ENCODE measurements at places on chromosomes 1 and 21.

GRCh38 chr1:165828669-165829329 lies 1.4 kb downstream of the UCK2 start:
- H3K4me3 ChIP-seq = peak overlapping the region; percentile 77
- peak overlapping the region; percentile 88 for H3K27ac ChIP-seq
- peak; percentile 68 for DNase-seq
- no peaks in the 10 kb centered on the region for H3K27me3 ChIP-seq
- peaks cover 11% of the 10 kb centered on the region for H3K4me1 ChIP-seq
- H3K36me3 ChIP-seq = no peaks in the 10 kb centered on the region

GRCh38 chr1:86741947-86742572 lies 37.7 kb downstream of the SH3GLB1 start:
- H3K4me1 ChIP-seq = no peaks in the 10 kb centered on the region
- no peak overlapping the region for H3K4me3 ChIP-seq
- DNase-seq = no peak
- no peak overlapping the region for H3K27ac ChIP-seq
- no peaks in the 10 kb centered on the region for H3K27me3 ChIP-seq

DNA sequence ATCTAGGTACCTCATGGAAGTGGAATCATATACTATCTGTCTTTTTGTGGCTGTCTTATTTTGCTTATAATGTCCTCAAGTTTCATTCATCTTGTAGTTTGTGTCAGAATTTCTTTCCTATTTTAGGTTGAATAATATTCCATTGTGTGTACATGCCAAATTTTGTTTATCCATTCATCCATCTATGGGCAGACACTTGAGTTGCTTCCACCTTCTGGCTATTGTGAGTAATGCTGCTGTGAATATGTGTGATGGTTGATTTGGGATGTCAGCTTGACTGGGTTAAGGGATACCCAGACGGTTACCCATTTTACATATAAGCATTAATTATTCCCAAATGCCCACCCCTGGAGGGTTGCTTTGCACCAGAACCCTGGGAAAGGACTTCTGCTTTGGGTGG lies 477.5 kb downstream of the PTPRU start:
- no peak for DNase-seq
- no peaks in the 10 kb centered on the region for H3K4me1 ChIP-seq
- H3K27ac ChIP-seq = no peak overlapping the region
- no peak overlapping the region for H3K4me3 ChIP-seq
- H3K36me3 ChIP-seq = no peaks in the 10 kb centered on the region

DNA sequence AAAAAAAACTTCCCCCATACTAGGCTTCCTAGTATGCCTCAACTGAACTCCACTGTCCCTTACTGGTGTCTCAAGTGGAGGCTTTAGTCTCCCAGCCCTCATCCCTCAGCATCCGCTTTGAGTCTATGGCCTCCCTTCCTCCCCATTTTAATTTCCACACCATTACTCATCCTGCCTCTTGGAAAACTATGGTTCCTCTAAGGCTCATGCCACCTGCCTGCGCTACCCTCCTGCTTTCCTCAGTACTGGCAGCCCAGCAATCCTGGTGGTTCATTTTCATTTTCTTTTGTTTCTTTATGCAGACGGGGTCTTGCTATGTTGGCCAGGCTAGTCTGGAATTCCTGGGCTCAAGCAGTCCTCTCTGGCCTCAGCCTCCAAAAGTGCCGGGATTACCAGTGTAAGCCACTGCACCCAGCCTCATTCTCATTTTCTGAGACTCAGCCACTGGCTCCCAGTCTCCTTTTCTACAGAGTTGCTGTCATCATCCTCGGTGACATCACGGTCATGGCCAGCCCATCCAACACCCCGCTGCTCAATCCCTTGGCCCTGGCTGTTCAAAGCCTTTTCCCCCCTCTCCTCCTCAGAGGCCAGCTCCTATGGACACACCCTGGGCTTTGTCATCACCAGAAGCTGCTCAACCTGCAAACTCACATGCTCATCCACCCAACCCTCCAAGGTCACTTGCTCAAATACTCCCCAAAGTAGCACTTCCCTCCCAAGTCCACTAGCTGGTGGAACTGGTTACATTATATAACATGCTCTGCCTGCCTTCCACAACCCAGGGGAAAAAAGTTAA lies 2.3 kb upstream of the PMVK start:
- H3K36me3 ChIP-seq = no peaks in the 10 kb centered on the region
- peak overlapping the region; percentile 100 for H3K27ac ChIP-seq
- H3K4me1 ChIP-seq = peaks cover 8% of the 10 kb centered on the region
- no peaks in the 10 kb centered on the region for H3K27me3 ChIP-seq
- no peak overlapping the region for H3K4me3 ChIP-seq
- no peak for DNase-seq

- DNase-seq = no peak
- no peaks in the 10 kb centered on the region for H3K27me3 ChIP-seq
- H3K4me3 ChIP-seq = no peak overlapping the region
- no peaks in the 10 kb centered on the region for H3K4me1 ChIP-seq
- H3K36me3 ChIP-seq = no peaks in the 10 kb centered on the region
These were observed 68.3 kb downstream of the ADSS2 start for GRCh38 chr1:244383278-244383884.

DNA sequence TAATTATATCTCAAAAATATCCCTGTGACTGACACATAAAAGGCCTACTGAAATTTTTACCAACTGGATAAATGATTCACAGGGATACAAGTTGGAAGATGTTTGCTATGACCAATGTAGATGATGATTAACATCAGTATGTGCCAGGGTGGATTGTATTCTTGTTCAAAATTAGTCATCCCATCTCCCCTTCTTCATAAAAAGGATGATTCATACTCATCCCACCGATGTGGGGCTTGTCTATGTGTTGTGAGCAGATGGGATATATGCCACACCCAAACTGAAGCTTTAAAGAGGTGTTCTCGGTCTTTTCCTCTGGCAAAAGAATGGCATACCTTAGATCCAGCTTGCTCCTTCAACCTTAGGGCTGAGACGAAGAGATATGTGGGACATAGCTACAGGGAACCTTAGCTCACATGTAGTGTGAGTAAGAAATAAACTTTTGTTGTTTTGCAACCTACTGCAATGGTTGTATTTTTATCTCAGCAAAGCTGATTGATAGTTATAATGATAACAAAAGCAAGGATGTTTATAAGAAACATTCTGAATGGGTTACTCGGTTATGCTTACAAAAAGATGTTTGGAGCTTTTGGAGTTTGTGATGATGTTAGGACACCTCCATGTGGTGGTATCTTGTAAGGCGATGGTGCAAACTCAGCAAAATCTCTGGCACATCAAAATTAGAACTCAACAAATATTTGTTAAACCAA lies 29.4 kb downstream of the SPATA17 start:
- H3K27me3 ChIP-seq = no peaks in the 10 kb centered on the region
- no peak for DNase-seq
- no peak overlapping the region for H3K4me3 ChIP-seq
- H3K4me1 ChIP-seq = no peaks in the 10 kb centered on the region
- H3K36me3 ChIP-seq = no peaks in the 10 kb centered on the region

- no peaks in the 10 kb centered on the region for H3K36me3 ChIP-seq
- no peak for DNase-seq
- H3K4me1 ChIP-seq = peaks cover 27% of the 10 kb centered on the region
- no peak overlapping the region for H3K27ac ChIP-seq
These were observed 219.3 kb downstream of the TOMM20 start for GRCh38 chr1:234909307-234909810.

DNA sequence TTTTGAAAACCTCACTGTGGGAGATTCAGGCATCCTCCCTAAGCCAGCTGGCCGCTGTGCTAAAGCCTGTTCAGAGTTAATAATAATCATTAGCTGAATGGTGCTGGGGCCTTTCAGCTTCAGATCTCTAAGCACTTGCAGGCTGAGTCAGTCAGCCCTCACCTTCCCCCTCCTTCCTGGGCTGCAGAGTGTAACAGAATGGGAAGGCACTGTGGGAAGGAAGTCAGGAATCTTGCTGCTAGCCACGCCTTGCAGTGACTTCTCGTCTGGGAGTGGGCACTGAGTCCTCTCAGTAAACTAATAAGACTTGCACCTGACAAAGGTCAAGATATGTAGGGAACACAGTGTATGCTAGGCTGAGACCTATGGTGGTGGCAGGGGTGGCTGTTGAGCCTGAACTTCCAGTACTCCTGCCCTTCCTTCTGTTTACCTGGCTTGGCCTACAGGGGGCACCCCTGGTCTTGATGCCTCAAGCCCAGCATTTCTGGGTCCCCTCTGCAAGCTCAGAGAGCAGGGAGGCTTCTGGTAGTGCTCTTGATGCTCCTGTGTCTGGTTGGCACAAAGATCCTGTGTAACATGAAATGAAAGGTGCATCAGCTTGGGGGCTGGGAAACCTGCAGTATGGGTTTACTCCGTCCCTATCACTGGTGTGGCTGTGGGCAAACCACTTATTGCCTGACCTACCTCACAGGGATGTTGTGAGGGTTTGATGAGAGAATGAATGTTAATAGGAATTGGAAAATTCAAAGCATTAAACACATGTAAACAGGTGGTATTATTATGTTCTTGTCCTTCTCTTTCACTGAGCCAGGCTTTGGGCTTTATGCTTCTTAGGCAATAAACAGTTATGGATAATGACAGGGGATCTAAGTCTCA lies 6.0 kb downstream of the CYB561D1 start:
- H3K27ac ChIP-seq = no peak overlapping the region
- no peak overlapping the region for H3K4me3 ChIP-seq
- no peak for DNase-seq
- H3K27me3 ChIP-seq = no peaks in the 10 kb centered on the region
- H3K36me3 ChIP-seq = peaks cover 3% of the 10 kb centered on the region

DNA sequence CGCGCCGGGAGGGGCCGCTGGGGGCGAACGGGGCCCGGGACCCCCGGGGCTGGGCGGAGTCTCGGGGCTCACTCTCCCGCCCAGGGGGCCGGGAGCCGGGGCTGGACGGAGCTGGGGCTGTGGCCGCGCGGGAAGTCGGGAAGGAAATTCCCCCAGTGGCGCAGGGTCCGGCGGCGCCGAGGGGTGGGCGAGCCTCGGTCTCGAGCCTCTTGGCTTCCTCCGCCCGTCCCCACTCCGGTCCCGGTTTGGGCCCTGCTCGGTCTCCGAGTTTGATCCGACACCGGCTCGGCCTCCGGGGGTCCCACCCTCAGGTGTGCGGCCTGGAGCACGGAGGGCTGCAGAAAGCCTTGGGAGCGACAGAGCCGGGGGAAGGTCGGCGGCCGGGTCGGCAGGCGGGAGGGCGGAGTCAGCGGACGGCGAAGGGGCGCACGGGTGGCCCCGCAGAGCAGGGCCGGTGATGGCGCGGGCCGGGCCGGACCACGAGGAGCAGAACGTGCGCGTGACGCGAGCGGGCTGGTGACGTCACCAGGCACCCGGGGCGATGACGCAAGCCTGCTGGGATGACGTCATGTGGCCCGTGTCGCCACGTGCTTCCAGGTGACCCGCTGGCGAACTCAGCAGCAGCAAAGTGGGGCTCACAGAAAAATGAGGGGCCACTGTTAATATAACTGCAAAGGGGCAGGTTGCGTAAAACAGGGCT lies 610 bp upstream of the HES4 start:
- no peaks in the 10 kb centered on the region for H3K27me3 ChIP-seq
- peak overlapping the region; percentile 90 for H3K27ac ChIP-seq
- H3K4me3 ChIP-seq = peak overlapping the region; percentile 40

GRCh38 chr1:34870395-34870794 lies 10.8 kb upstream of the SMIM12 start:
- H3K36me3 ChIP-seq = no peaks in the 10 kb centered on the region
- H3K4me3 ChIP-seq = no peak overlapping the region
- no peak overlapping the region for H3K27ac ChIP-seq

GRCh38 chr1:246212013-246212412 lies 295.1 kb downstream of the SMYD3 start:
- DNase-seq = no peak
- H3K36me3 ChIP-seq = no peaks in the 10 kb centered on the region
- H3K27me3 ChIP-seq = no peaks in the 10 kb centered on the region
- no peak overlapping the region for H3K27ac ChIP-seq

- H3K4me1 ChIP-seq = no peaks in the 10 kb centered on the region
- H3K4me3 ChIP-seq = no peak overlapping the region
- no peak overlapping the region for H3K27ac ChIP-seq
- no peak for DNase-seq
- H3K27me3 ChIP-seq = no peaks in the 10 kb centered on the region
These were observed 78.4 kb downstream of the KIF14 start for GRCh38 chr1:200542162-200542561.

- no peaks in the 10 kb centered on the region for H3K27me3 ChIP-seq
- no peak overlapping the region for H3K4me3 ChIP-seq
- no peaks in the 10 kb centered on the region for H3K4me1 ChIP-seq
- H3K36me3 ChIP-seq = no peaks in the 10 kb centered on the region
- H3K27ac ChIP-seq = no peak overlapping the region
These were observed 39.5 kb upstream of the RGS16 start for GRCh38 chr1:182643699-182644098.

GRCh38 chr1:227607336-227607898 lies 44.1 kb downstream of the ZNF678 start:
- no peak overlapping the region for H3K4me3 ChIP-seq
- H3K27ac ChIP-seq = no peak overlapping the region
- no peak for DNase-seq
- H3K36me3 ChIP-seq = no peaks in the 10 kb centered on the region

- no peak overlapping the region for H3K27ac ChIP-seq
- no peaks in the 10 kb centered on the region for H3K4me1 ChIP-seq
- no peaks in the 10 kb centered on the region for H3K27me3 ChIP-seq
- DNase-seq = no peak
These were observed 383.7 kb downstream of the PRDM2 start for GRCh38 chr1:14083706-14084105.

DNA sequence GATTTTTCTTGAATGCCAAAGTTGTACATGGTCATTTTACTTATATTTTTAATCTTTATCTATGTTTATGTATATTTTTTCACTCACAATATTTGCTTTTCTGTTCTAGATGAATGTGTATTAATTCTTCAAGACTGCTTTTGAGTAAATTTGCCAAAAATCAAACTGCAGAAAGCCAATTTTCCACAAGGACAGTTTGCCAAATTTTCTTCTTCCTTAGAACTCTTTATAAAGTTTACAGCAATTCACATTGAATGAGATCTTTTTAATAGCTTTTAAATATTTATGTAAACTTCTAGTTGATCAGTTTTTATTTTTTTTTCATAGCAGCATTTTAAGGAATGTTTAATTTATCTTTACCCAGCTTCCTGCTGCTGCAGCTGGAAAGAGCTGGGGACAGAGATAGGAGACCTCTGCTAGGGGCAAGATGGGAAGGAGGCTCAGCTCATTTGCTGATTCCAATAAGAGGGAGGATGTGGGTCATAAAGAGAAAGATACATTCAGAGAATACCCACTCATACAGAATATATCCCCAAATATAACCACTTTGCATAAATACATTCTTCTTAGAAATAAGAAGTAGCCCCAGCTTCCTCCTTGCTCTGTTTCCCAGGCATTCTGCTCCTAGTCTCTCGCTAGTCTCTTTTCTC lies 93.0 kb downstream of the ODF2L start:
- no peaks in the 10 kb centered on the region for H3K4me1 ChIP-seq
- no peak for DNase-seq
- H3K4me3 ChIP-seq = no peak overlapping the region

- DNase-seq = no peak
- H3K36me3 ChIP-seq = no peaks in the 10 kb centered on the region
- H3K4me1 ChIP-seq = no peaks in the 10 kb centered on the region
- H3K27me3 ChIP-seq = no peaks in the 10 kb centered on the region
- no peak overlapping the region for H3K4me3 ChIP-seq
These were observed 14.5 kb downstream of the DUSP10 start for GRCh38 chr1:221727146-221728036.

- peak; percentile 65 for DNase-seq
- no peak overlapping the region for H3K27ac ChIP-seq
- H3K4me1 ChIP-seq = no peaks in the 10 kb centered on the region
- H3K27me3 ChIP-seq = no peaks in the 10 kb centered on the region
- H3K4me3 ChIP-seq = no peak overlapping the region
These were observed 30.3 kb upstream of the CBR3 start for GRCh38 chr21:36104317-36105300.

GRCh38 chr21:42527127-42527488 lies 13.5 kb downstream of the SLC37A1 start:
- H3K4me3 ChIP-seq = no peak overlapping the region
- no peaks in the 10 kb centered on the region for H3K27me3 ChIP-seq
- DNase-seq = no peak

All from pancreas (tissue), 10 donors.